Adrenal gland (tissue), 19 donors: ENCODE measurements at places on chromosomes 7 and 10. TPM values are rescaled to one million over a fixed set of nuclear protein-coding genes. Genes with fewer than 3 reads are reported as not detected.

The SPAM1 gene
- not detected for total RNA-seq

The AMPH gene
- 0.50 TPM for total RNA-seq

The CAV2 gene
- total RNA-seq, result 12.9 TPM

The GNG11 gene
- total RNA-seq, result 15.7 TPM

The CHN2 gene
- total RNA-seq, result 20.5 TPM

The NKX2-3 gene
- total RNA-seq, result not detected

The MTG1 gene
- 24.0 TPM for total RNA-seq

The OR2A42 gene
- total RNA-seq, result not detected

The FOXI2 gene
- total RNA-seq, result not detected

The NPY gene
- 3.9 TPM for total RNA-seq

The BNIP3 gene
- total RNA-seq, result 43.4 TPM

The GLUD1 gene
- total RNA-seq, result 226 TPM

The CLRN3 gene
- 0.29 TPM for total RNA-seq

The EPO gene
- total RNA-seq, result not detected

- no peaks in the 10 kb centered on the region for H3K36me3 ChIP-seq
- no peak overlapping the region for H3K27ac ChIP-seq
- no peaks in the 10 kb centered on the region for H3K27me3 ChIP-seq
- H3K4me1 ChIP-seq, result no peaks in the 10 kb centered on the region
Measured at GRCh38 chr7:81986723-81987470, 217.1 kb upstream of the HGF start.

- no peak overlapping the region for H3K27ac ChIP-seq
- no peak for DNase-seq
- no peak overlapping the region for H3K4me3 ChIP-seq
- H3K36me3 ChIP-seq, result no peaks in the 10 kb centered on the region
Measured at GRCh38 chr10:71752391-71753090, 20.8 kb downstream of the VSIR start.

DNA sequence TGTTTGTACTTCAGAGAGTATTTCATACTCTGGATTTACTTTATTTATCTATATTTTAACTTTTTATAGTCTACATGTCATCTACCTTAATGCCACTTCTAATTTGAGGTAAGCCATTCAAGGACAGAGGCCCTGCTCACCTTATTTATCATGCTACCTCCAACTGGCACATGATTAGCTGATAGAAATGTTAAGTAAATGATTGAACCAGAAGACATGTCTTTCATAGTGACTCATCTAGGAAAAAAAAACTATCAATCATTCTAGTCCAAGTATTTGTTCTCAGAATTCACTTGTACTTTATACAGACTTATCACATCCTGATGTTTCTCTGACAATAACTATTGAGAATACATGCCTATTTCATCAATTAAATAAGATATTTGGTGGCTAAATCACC lies 856.3 kb downstream of the XPNPEP1 start:
- H3K36me3 ChIP-seq, result no peaks in the 10 kb centered on the region
- no peak for DNase-seq
- no peaks in the 10 kb centered on the region for H3K4me1 ChIP-seq
- no peaks in the 10 kb centered on the region for H3K27me3 ChIP-seq
- no peak overlapping the region for H3K27ac ChIP-seq

- H3K36me3 ChIP-seq, result no peaks in the 10 kb centered on the region
- no peak overlapping the region for H3K27ac ChIP-seq
- H3K27me3 ChIP-seq, result no peaks in the 10 kb centered on the region
- H3K4me1 ChIP-seq, result no peaks in the 10 kb centered on the region
- no peak overlapping the region for H3K4me3 ChIP-seq
- DNase-seq, result no peak
Measured at GRCh38 chr7:122082160-122082559, 61.9 kb downstream of the AASS start.

GRCh38 chr7:49669692-49670260 lies 103.7 kb upstream of the VWC2 start:
- DNase-seq, result no peak
- H3K36me3 ChIP-seq, result no peaks in the 10 kb centered on the region
- H3K27me3 ChIP-seq, result no peaks in the 10 kb centered on the region

DNA sequence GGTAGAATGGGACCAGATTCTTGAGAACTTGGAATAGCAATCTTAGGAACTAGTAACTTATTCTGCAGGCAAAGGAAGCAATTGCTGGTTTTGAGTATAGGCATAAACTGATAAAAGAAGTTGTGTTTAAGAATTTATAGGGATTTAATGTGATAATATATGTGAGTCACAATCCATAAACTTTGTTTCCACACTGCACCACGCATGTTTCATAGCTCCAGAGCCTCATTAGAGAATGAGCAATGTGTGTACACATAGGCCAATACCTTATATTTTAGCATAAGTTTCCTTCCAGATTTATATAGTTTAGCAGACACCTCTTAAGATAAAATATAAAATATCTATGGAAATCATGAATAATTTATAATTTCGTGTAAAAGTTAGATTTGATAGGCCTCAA lies 175.5 kb upstream of the SEMA3A start:
- H3K27ac ChIP-seq, result no peak overlapping the region
- no peaks in the 10 kb centered on the region for H3K36me3 ChIP-seq
- H3K4me3 ChIP-seq, result no peak overlapping the region
- DNase-seq, result no peak
- H3K4me1 ChIP-seq, result no peaks in the 10 kb centered on the region

DNA sequence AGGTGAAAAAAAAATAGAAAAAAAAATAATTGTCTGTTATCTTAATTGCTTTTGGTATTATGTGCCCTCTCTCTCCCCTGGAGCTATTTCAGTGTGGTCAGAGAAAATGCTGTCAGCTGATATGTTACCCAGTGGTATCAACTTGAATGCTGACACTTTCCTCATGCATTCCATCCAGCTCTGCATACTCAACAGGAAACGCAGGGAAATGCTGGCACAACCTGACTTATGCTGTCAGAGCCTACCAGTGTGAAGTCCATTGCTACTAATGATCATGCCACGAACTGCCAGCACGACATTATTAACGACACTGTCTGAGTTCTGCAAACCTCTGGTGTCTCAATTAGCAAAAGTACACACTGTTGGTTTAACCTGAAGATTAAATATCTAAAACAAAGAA lies 182.8 kb downstream of the ZWINT start:
- H3K36me3 ChIP-seq, result no peaks in the 10 kb centered on the region
- H3K27ac ChIP-seq, result no peak overlapping the region
- H3K4me3 ChIP-seq, result no peak overlapping the region
- no peak for DNase-seq

DNA sequence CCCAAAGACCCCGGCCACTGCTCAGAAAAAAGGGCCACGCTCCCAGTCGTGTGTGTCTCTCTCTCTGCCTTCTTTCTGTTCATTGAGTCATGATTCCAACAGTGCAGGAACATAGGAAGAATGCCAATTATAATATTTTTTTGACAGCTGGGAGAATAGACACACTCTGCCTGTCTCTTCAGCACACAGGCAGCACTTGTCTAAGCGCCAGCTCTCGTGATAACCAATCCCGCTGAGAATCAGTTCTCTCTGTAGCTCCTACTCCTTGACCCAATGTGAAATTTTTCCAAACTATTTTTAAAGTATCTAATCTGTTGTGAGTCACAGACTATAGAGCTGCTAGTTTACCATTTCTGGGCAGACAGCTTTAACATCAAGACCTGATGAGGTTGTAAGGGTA lies 145.7 kb upstream of the RHEB start:
- no peak for DNase-seq
- H3K36me3 ChIP-seq, result no peaks in the 10 kb centered on the region
- H3K27me3 ChIP-seq, result no peaks in the 10 kb centered on the region
- no peak overlapping the region for H3K27ac ChIP-seq
- no peak overlapping the region for H3K4me3 ChIP-seq

DNA sequence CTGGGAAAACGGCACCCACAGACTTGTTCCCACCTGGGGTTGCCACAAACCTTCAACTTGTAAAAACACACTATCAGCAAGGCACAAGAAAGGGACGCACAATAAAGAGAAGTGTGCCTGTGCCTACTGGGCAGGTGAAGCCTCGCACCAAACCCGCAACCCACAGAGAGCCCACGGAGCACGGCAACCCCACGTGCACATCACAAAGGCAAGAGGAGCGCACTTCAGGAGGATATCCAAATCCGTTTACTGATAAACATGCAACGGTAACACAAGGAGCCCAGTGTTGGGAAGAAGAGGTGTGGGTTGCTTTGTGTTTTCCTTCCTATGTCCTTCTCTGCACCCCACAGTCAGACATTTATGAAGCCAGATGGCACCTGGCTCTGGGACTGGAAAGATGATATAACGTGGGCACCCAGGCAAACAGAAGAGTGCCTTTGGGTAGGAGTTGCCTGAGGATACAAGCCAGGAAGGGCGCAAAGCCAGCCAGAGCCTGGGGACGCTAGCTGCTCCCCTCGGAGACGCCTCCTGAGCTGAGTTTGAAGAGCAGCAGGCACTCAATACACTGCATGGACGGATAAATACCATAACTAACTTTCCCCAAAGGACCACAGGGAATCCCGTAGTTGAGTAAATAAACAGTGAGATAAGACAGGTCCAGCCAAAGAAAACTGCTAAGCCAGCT lies 41.6 kb downstream of the TCERG1L start:
- H3K27me3 ChIP-seq, result peaks cover 4% of the 10 kb centered on the region
- H3K27ac ChIP-seq, result no peak overlapping the region
- H3K4me1 ChIP-seq, result no peaks in the 10 kb centered on the region
- DNase-seq, result no peak
- no peaks in the 10 kb centered on the region for H3K36me3 ChIP-seq
- H3K4me3 ChIP-seq, result no peak overlapping the region

GRCh38 chr7:1320616-1321240 lies 88.1 kb downstream of the UNCX start:
- DNase-seq, result no peak
- H3K27ac ChIP-seq, result no peak overlapping the region
- no peaks in the 10 kb centered on the region for H3K36me3 ChIP-seq
- peaks cover 47% of the 10 kb centered on the region for H3K27me3 ChIP-seq

- no peak overlapping the region for H3K4me3 ChIP-seq
- H3K4me1 ChIP-seq, result no peaks in the 10 kb centered on the region
- H3K27me3 ChIP-seq, result no peaks in the 10 kb centered on the region
Measured at GRCh38 chr7:124250297-124251034, 217.6 kb upstream of the TMEM229A start.

- no peaks in the 10 kb centered on the region for H3K27me3 ChIP-seq
- no peak overlapping the region for H3K4me3 ChIP-seq
- H3K36me3 ChIP-seq, result peaks cover 15% of the 10 kb centered on the region
- H3K4me1 ChIP-seq, result no peaks in the 10 kb centered on the region
- no peak for DNase-seq
Measured at GRCh38 chr10:35058134-35058533, 32.0 kb downstream of the CUL2 start.

GRCh38 chr7:137462074-137462715 lies 118.7 kb upstream of the PTN start:
- no peak overlapping the region for H3K27ac ChIP-seq
- no peak for DNase-seq
- no peaks in the 10 kb centered on the region for H3K27me3 ChIP-seq
- H3K4me3 ChIP-seq, result no peak overlapping the region
- no peaks in the 10 kb centered on the region for H3K4me1 ChIP-seq

DNA sequence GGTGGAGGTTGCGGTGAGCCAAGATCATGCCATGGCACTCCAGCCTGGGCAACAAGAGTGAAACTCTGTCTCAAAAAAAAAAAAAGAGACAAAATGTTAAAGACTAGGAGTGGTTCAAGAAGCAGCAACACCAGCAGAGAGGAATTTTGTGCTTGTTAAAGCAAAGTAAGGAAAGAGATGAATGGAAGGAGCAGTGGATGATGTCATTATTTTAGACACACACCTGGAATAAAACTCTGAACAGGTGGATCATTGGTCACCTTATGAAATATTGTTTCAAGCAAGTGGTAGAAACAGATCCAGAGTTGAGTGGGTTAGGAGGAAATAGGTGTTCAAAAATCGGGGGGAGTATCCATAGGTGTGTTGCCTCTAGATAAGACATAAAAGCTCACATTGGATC lies 129.7 kb upstream of the FRMD4A start:
- no peak overlapping the region for H3K27ac ChIP-seq
- H3K4me3 ChIP-seq, result no peak overlapping the region
- no peak for DNase-seq
- H3K4me1 ChIP-seq, result no peaks in the 10 kb centered on the region

- no peak for DNase-seq
- no peaks in the 10 kb centered on the region for H3K36me3 ChIP-seq
- H3K27me3 ChIP-seq, result no peaks in the 10 kb centered on the region
- peaks cover 4% of the 10 kb centered on the region for H3K4me1 ChIP-seq
Measured at GRCh38 chr10:114566064-114566463, 92.0 kb downstream of the ABLIM1 start.

- H3K4me1 ChIP-seq, result peaks cover 29% of the 10 kb centered on the region
- DNase-seq, result no peak
- no peak overlapping the region for H3K27ac ChIP-seq
- peak overlapping the region; percentile 75 for H3K4me3 ChIP-seq
- H3K36me3 ChIP-seq, result no peaks in the 10 kb centered on the region
Measured at GRCh38 chr7:143288836-143289235, 685 bp downstream of the CASP2 start.

DNA sequence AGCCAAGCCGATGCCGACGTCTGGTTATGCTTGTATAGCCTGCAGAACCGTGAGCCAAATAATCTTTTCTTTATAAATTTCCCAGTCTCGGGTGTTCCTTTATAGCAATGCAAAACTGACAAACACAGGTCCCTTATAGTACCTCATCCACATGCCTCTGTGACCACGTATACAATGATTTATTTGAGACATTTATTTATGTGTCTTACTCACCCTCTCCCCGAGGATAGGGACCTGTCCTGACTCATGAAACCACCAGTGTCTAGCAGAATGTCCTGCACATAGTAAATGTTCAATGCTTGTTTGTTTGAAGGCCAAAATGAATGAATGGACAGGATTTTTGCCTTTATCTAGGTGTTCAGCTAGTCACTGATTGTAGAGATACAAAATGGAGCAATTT lies 147.9 kb upstream of the FZD8 start:
- no peaks in the 10 kb centered on the region for H3K36me3 ChIP-seq
- H3K4me1 ChIP-seq, result no peaks in the 10 kb centered on the region
- H3K27me3 ChIP-seq, result no peaks in the 10 kb centered on the region
- no peak for DNase-seq
- no peak overlapping the region for H3K4me3 ChIP-seq

GRCh38 chr10:49373361-49373760 lies 22.5 kb downstream of the DRGX start:
- H3K4me1 ChIP-seq, result no peaks in the 10 kb centered on the region
- H3K27me3 ChIP-seq, result no peaks in the 10 kb centered on the region
- no peak overlapping the region for H3K4me3 ChIP-seq
- H3K27ac ChIP-seq, result no peak overlapping the region
- DNase-seq, result no peak
- no peaks in the 10 kb centered on the region for H3K36me3 ChIP-seq

- no peak overlapping the region for H3K4me3 ChIP-seq
- H3K27me3 ChIP-seq, result no peaks in the 10 kb centered on the region
- H3K27ac ChIP-seq, result no peak overlapping the region
- no peak for DNase-seq
- H3K36me3 ChIP-seq, result no peaks in the 10 kb centered on the region
Measured at GRCh38 chr7:30744075-30744417, 7.9 kb upstream of the INMT start.
